ENCODE measurements at places on chromosomes 12 and 14.

DNA sequence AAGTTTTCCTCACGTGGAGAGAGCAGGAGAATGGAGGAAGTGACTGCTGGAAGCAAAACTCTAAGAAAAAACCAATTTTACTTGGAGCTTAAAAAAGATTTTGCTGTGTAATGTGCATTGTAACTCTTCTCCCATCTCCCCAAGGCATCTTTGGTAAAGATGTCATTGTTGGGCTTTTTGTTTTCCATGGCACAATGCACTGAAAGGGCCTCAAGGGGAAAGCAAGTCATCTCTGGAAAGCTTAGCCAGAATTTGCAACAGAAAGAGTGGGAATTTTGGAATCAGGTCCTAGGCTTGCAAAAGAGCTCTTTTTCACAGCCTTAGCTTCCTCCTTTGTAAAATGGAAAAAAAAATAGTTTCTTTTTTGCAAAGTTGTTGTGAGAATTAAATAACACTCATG, 7.9 kb upstream of the PPM1A start:
- no peak for DNase-seq

- no peak for DNase-seq
Measured at GRCh38 chr14:68363466-68363842, 429.4 kb downstream of the ZFP36L1 start.

DNA sequence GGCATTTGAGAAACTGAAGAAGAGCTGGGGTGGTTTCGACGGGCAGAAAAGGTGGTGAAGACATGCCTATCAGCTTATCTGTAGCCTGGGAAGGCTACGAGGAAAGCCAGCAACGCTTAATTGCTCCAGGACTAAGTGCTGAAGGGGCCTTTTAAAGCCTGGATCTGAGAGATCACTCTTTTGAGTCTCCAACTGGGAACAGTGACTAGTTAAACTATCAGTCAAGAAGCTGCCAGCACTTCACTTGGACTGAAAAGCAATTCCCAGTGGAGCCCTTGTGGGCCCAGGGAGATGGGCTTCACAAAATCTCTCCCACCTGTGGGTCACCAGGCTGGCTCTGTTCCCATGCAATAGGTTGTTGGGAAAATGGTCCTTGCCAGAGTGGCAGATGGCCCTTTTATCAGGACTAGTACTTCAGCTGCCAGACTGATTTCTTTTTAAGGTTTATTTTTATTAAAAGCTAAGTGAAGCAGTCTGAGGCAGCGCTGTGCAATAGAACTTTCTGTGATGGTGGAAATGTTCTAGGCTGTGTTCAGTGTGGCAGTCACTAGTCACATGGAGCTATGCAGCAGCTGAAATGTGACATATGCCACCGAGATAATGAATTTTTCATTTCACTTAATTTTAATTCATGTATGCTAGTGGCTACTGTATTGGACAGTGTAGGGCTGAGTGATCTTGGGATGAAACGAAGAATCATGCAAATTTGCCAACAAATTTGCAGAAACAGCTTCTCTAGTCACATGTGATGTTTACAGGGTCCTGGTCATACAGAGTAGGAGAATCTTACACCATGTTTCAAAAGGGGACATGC, 276.8 kb downstream of the PCNX1 start:
- no peak for DNase-seq

GRCh38 chr12:6635375-6635855, 344 bp downstream of the LPAR5 start:
- no peak for DNase-seq

- no peak for DNase-seq
Measured at GRCh38 chr12:76303989-76304460, 44.2 kb downstream of the BBS10 start.

- DNase-seq = no peak
Measured at GRCh38 chr12:57886542-57886941, 40.0 kb upstream of the CTDSP2 start.

DNA sequence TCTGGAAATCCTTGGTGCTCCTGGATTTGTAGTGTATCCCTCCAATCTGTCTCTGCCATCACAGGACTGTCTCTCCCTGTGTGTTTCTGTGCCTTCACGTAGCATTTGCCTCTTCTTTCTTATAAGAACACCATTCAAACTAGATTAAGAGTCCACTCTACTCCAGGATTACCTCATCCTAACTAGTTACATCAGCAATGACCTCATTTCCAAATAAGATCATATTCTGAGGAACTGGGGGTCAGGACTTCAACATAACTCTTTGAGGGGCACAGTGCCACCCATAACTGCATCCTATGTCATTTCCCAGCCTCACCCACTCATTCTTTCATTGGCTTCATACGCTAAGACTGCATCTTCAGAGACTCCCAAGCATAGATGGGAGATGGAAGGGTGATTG, 106.2 kb downstream of the NT5DC3 start:
- DNase-seq = no peak

DNA sequence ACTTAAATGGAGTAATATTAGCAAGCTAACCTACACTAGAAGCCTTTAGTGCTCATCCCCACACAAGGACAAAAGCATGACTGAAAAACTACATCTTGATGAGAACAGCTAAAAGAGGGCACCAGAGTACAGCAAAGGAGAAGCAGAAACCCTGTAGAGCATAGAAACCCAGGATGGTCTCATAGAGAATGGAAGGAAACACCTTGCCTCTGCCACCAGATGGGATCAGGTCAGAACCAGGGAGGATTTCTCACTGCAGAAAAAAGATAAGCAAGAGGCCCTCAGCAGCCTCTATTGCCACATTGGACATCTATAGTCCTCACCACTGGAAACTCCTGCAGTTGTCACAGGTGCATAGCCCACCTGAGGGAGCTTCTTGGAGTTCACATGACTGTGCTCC, 13.6 kb upstream of the ZNF705A start:
- DNase-seq = no peak

- no peak for DNase-seq
Measured at GRCh38 chr12:108611884-108612415, 14.1 kb upstream of the TMEM119 start.

GRCh38 chr14:64438181-64438841, 27.0 kb upstream of the AKAP5 start:
- no peak for DNase-seq

GRCh38 chr12:2318286-2318685, 265.5 kb downstream of the CACNA1C start:
- DNase-seq = no peak

DNA sequence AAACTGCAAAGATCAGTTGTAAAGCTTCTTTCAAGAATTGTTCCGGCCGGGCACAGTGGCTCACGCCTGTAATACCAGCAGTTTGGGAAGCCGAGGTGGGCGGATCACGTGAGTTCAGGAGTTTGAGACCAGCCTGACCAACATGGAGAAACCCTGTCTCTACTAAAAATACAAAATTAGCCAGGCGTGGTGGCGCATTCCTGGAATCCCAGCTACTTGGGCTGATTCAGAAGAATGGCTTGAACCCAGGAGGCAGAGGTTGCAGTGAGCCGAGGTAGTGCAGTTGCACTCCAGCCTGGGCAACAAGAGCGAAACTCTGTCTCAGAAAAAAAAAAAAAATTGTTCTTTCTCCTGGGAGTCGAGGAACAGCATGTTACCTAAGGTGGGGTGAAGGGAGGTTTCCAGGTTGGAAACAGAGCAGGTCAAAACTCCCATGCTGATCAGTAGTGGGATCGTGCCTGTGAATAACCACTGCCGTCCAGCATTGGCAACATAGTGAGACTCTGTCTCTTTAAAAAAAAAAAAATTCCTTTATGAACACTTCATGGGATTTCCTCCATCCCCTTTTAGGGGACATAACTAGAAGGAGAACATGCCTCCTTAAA, 13.9 kb downstream of the FBXO34 start:
- DNase-seq = no peak

GRCh38 chr14:40944521-40944920, 662.2 kb upstream of the LRFN5 start:
- DNase-seq = no peak

DNA sequence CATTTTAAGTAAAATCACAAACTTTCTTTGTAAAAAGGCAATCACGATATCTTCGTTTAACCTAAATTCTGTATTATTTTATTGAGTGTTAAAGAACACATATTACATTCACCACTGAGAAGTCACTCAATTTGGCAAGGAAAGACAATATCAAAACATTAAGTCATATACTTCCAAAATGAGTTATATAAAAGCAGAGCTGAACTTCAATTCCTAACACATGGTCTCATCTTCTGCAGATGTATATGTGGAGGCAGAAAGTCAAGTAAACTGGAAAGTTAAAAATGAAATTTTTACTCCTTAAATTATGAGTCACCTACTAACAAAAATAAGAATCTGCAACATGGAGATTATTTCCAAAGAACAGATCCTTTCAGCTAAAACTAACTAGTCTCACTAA, 28.7 kb downstream of the BMAL2 start:
- no peak for DNase-seq

- no peak for DNase-seq
Measured at GRCh38 chr12:87196321-87196720, 832.9 kb downstream of the C12orf50 start.

DNA sequence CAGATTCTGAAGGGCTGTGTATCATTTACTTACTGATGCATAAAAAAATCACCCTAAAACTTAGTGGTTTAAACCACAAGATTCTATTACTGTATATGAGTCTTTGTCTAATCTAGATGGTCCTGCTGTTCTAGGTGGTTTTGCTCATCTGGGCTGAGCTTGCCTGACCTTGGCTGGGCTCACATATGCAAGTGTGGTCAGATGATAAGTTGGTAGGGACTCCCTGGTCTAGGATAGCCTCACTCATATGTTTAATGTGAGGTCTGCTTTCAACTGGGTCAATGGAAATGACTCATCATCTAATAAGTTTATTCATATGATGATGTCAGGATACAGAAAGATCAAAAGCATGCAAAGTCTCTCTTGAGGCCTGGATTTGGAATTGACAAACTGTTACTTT, 887.8 kb downstream of the TRHDE start:
- no peak for DNase-seq

GRCh38 chr12:51202718-51203117, 15.1 kb downstream of the POU6F1 start:
- no peak for DNase-seq

DNA sequence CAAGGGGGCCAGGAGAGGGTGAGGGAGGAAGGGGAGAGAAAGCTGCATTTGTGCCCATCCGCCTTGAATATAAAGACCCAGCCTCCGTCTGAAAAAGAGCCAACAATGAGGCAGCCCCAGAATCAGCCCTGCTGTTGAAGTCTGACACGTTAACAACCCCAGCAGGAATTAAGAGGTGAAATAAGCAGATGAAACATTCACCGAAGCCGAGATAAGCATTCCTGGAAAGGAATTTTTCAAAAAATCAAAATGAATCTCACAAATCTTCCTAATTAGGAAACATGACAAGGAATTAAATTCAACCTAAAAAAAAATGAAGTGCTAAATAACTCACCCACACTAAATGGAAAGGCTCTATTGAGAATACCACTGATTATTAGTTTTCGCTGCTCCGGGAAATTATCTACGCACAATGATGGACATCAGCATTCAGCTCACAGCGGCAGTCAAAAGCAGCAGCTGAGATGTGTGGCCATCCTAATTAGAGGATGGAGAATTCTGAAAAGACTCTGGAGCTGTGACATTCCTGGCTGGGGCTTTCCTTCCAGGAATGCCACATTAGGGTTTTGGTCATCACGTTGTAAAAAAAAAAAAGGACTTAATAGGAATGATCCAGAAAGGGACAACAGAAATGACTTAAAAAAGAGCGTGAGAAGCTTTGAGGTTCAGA, 8.2 kb upstream of the PARP11 start:
- DNase-seq = no peak

- DNase-seq = no peak
Measured at GRCh38 chr14:101200008-101200649, 296.6 kb upstream of the RTL1 start.

- no peak for DNase-seq
Measured at GRCh38 chr12:133145981-133146380, 15.6 kb downstream of the ZNF10 start.

GRCh38 chr12:53472056-53472582, 20.2 kb downstream of the PCBP2 start:
- DNase-seq = no peak

GRCh38 chr12:2884810-2885209, 5.9 kb upstream of the TULP3 start:
- no peak for DNase-seq

DNA sequence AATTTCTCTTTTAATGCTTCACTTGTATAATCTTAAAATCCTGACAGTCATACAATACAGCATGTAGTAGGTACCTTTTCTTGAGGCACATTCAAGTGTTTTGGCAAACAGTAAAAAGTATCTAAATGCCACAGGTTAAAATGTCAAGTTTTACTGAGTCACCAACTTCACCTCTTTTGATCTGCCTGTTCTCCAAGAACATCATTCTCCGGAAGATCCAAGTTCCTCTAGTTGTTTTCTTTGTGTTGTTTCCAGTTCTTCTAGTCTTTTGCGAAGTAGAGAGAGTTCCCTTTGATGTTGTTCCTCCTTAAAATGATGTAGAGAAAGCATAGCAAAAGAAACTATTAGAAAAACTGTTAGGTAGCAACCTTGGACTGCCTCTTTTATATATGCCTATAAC, 151.1 kb downstream of the CEP83 start:
- DNase-seq = no peak

DNA sequence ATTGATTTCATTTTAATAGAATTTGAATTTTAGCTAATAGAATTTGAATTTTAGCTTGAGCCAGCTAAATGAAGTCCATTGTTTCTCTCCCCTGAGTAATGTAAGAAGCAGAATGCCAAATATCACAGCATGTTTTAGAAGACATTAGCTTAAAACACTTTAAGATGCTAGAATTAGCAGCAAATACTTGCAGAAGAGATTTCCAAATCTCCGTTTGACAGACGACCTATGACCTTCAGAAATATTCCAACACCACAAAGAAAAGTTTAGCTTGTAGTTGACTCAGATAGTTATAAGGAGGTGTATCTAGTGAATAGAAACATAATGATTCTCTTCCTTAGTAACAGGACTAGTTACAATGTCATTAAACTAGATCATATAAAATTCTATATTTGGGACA, 51.7 kb upstream of the MYF6 start:
- DNase-seq = no peak

GRCh38 chr12:1839956-1840951, 19.9 kb downstream of the LRTM2 start:
- peak; percentile 68 for DNase-seq

DNA sequence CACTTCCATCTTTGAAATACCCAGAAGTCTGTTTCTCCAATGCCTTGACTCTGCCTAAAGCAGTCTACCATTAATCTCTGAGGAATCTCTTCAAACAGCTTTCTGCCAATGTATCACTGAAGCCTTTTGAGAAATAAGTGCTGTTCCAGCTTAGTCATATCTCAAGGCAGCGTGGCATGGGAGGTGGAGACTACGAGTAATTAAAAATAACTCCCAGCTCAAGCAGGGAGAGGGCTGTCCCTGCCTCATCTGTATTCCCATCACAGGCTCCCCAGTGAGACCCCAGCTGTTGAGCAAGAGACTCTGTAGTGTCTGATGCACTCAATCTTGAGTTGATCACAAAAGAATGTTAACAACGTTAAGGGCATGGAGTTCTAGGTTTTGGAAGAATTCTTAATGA, 700.6 kb downstream of the DIO2 start:
- DNase-seq = no peak

- DNase-seq = no peak
Measured at GRCh38 chr12:8904665-8905064, 9.6 kb upstream of the PHC1 start.

All from left kidney (tissue), 8 donors.